Activated gamma-delta T cell treated with anti-CD3 and anti-CD28 coated beads, Interleukin-2, amount 50 U/mL, for 16 hours (primary cell): ENCODE measurements at places on chromosomes 2 and 18.

DNA sequence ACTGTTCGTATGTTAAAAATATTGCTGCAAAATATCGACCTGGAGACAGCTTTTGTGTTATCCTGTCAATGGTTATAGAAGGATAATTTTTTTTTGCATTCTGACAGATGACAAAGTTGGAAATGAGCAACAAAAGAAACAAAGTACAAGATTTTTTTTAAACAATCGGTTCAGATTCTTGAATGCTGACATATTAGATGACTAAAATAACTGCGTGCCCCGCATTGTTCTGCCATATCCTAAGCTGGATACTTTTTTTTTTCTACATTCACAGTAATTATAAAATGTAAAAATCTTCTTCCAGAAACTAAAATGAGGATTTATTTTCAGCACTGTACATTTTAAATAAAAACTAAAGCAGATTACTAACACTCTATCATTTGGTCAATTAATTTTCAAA, 67.1 kb downstream of the ABCG8 start:
- no peak for DNase-seq

DNA sequence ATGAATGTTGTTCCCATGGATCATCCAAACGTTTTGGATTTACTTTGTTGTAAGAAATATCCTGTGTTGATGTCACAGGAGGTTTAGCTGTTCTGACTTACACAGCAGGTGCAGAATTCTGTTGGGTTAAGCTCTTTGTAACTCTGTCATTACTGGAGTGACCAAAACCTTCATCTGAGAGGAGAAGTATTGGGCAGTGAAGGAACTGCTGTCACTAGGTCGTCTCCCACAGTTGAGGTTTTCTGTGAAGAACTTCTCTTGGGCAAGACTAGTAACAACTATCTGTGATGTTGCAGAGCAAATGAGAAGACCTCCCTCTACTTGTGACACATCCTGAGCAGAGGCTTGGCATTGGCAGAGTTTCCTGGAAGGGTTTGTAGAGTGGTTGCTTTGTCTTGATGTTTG, 2.9 kb downstream of the SPTBN1 start:
- DNase-seq = no peak

DNA sequence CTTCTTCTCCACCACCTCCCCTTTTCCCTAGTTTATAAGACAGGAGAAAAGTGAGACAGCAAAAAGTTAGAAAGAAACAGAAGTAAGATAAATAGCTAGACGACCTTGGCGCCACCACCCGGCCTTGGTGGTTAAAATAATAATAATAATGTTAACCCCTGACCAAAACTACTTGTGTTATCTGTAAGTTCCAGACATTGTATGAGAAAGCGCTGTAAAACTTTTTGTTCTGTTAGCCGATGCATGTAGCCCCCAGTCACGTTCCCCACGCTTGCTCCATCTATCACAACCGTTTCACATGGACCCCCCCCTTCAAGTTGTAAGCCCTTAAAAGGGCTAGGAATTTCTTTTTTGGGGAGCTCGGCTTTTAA, 1.5 kb upstream of the BUB1 start:
- DNase-seq = no peak

DNA sequence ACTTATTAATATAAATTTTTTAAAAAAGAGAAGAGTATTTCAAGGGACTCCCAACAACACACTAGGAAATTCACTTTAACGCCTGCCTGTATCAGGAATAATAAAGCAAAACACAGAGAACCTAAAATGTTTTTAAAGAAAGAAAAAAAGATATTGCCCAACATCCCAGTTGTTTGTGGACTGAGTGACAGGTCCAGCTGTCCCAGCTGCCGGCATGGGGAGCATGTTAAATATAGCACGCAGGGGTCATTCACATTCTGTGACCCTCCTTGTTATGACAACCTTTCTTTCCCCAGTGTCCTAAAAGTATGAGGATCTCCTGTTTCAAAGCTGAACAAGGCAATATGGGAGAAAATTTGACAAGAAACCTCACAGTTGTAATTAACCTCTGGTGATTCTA, 4.4 kb downstream of the KLHL41 start:
- no peak for DNase-seq

DNA sequence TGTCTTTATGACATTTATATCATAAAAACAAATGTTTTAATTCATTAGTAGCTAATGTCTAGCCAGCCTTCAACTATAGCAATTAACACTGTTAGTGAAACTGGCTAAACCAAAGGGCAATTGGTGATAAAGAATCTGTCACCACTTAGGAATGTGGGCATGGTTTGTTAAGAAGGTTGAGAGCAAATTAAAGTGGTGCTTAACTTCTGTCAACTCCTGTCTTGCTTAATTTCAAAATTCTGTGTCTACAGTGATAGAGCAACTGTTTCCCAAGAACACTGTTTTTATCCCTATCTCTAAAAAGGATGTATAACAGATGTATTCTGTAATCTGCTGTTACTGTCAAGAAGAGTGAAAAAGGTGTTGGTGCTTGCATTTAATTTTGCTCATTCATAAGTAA, 36.5 kb downstream of the CFAP36 start:
- no peak for DNase-seq

DNA sequence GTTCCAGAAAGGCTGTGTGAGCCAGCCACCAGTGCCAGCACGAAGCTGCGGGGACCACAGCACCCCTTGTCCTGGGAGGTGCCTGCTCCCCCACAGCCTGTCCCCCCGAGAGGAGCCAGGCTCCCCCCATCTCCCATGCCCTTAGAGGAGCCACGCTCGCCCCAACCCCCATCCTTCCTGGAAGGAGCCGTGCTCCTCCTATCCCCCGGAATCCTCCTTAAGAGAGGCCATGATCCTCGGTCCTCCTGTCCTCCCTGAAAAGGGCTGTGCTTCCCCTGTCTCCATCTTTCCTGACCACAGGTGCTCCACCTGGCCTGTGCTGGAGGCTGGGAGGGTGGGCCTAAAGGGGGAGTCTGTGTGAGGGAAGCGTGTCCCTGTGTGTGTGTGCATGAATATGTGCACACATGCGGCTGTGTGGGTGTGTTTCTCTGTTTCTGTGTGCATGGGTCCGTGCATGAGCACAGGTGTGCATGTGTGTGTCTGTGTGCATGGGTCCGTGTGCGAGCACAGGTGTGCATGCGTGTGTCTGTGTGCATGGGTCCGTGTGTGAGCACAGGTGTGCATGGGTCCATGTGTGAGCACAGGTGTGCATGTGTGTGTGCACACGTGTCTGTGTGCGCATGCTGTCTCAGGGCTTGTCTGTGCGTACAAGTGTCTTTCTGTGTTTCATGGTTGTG, 80.3 kb downstream of the RTP5 start:
- DNase-seq = no peak

- DNase-seq = no peak
Measured at GRCh38 chr2:104102615-104103014, 751.3 kb upstream of the POU3F3 start.

GRCh38 chr18:47506897-47507296, 255.4 kb upstream of the SKOR2 start:
- DNase-seq = no peak

GRCh38 chr2:229164545-229165249, 106.4 kb downstream of the PID1 start:
- DNase-seq = no peak

DNA sequence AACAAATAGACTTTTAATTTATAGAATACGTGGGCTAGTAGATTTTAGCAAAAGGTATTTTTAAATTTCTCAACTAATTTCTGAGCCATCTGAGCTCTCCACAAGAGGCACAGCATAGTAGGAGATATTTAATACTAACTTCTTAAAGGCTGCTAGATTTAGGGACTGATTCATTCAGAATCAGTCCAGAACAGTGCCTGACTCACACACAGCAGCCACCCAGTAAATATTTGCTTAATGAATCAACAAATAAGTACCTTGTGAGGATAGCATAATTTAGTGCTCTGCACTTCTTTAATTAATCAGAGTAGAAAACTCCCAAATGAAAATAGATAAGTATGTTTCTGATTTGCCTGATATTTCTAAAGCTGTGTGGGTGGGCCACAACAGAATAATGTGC, 35.6 kb upstream of the SYT4 start:
- no peak for DNase-seq

DNA sequence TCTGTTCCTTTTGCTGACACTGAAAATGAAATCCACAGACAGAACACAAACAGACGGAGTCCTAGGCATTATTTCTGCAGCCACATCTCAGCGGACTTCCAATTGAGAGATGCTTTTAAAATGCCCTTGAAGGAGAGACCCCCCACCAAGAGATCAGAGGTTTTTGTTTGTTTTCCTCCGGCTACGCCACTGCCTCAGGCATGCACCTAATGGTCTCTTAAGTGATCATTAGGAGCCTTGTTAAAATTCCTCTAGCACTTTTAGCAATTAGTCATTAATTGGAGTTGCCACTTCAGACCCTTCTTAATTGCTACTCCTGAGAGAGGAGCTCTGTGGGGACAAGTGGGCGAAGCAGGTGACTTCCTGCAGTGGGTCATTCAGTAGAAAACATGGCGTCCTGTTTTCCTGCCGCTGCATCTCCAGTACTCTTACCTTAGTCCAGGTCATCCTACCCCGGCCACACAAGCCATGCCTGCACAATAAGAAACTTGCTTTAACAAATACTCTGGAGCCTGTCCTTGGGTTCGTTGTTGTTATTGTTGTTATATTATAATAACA, 257.7 kb upstream of the CHAC2 start:
- DNase-seq = no peak

DNA sequence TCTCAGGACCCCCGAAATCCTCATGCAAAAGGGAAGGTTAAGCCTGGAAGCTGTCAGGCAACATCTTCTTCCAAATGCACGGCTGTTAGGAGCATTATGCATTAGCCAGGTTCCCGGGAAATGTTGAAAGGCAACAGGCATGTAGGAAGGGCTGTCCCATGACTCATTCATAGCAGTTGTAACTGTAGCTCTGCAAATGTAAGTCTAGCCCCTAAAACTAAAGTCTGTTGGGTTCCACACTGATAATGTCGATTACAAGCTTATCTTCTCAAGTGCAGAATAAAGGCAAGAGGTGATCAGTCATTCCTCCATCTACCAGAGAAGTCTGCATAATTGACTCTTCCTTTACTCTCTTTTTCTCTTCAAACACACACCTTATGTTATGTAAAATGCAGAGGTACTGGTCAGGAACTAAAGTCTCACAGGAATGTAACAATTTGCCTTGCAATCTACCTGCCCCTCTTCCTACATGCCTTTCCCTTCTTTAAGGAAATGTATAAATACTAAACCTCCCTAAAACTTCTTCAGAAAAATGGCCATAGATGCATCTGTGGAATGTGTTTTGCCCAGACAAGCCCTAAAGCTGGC, 99.8 kb downstream of the AKAIN1 start:
- DNase-seq = no peak

GRCh38 chr2:234596696-234597575, 100.1 kb upstream of the ARL4C start:
- DNase-seq = no peak

DNA sequence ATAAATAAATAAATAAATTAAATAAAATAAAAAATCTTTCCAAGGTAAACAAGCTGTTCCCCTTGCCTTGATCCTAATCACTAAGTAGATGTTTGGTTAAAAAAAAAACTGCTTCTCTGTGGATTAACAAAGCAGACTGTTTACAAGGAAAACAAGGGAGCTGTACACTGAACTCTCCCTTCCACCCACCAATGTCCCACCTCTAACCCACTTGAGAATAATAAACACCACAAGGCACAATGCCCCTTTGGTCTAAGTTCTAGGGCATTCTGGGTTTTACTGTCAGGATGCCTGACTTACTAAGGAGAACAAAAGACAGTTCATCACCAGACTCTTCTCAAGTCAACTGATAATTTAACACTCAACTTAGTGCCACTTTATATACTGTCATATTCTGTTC, 83.5 kb downstream of the NCKAP1 start:
- no peak for DNase-seq

DNA sequence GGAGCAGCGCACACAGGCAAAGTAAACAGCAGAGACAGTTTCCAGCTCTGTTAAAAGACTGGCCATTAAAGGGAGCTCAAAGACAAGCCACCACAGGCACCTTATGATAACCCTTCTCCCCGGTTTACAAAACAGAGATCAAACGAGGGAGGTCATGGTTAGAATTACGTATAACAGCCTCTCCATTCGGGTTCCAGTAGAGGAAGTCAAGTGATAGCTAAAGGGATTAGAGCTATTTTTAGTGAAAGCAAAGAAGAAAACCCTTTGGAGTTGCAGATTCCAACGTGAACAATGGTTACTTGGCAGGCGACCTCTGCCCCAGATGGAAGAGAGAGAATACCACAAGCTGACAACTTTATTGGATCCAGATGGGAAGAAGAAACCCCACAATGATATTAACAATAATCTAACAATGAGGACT, 31.2 kb upstream of the EDAR start:
- DNase-seq = no peak

GRCh38 chr18:79684283-79684631, 4.7 kb downstream of the CTDP1 start:
- DNase-seq = no peak

GRCh38 chr2:187434342-187434785, 13.7 kb downstream of the CALCRL start:
- DNase-seq = no peak

DNA sequence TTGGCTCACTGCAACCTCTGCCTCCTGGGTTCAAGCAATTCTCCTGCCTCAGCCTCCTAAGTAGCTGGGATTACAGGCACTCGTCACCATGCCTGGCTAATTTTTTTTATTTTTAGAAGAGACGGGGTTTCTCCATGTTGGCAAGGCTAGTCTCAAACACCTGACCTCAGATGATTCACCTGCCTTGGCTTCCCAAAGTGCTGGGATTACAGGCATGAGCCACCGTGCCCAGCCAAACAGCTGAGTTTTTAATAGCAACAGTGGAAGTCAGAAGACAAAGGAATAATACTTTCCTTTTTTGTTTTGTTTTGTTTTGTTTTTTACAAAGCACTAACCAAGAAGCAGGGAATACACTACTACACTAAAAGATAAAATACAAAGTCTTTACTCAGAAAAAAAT, 16.9 kb downstream of the GPR75 start:
- no peak for DNase-seq

GRCh38 chr2:157864857-157865430, 11.2 kb downstream of the ACVR1 start:
- DNase-seq = no peak

- no peak for DNase-seq
Measured at GRCh38 chr2:178056345-178056744, 16.2 kb downstream of the PDE11A start.

GRCh38 chr2:172423160-172423559, 4.2 kb upstream of the ITGA6 start:
- no peak for DNase-seq

DNA sequence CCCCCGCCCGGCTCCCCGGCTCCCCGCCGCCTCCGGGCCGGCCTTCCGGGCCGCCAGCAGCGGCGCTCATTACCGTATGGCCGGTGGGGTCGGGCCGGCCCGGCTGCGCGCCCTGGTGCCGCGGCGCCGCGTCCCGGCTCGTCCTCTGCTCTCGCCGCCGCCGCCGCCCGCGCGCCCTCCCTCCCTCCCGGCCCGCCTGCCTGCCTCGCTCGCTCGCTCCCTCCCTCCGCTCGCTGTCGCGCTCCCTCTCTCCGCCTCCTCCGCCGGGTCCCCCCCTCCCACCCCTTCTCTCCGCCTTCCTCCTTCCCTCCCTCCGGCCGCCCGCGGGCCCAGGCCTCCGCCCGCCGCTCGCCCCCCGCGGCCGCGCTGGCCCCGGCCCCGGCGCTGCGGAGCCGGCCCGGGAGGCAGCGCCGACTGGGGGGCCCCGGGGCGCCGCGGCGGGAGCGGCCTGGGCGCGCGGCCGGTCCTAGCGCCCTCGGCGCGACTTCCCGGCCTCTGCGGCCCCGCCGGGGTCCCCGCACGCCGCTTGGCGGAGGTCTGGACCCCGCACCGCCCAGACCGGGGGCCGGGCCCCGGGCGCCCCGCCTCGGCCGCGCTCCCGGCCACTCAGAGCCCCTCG, at the start of gene DNMT3A:
Gene DNMT3A (minus strand): TSS at position 173 of the 619 bp plus-strand sequence. CDS start 27,941 bp downstream, outside the sequence.
- DNase-seq = no peak
